ENCODE measurements at places on chromosomes 1 and 21.

- DNase-seq: no peak
Measured at GRCh38 chr21:23045955-23046354, 2047.7 kb downstream of the NCAM2 start.

GRCh38 chr1:207747627-207748492, 4.0 kb upstream of the CD46 start:
- DNase-seq: no peak

DNA sequence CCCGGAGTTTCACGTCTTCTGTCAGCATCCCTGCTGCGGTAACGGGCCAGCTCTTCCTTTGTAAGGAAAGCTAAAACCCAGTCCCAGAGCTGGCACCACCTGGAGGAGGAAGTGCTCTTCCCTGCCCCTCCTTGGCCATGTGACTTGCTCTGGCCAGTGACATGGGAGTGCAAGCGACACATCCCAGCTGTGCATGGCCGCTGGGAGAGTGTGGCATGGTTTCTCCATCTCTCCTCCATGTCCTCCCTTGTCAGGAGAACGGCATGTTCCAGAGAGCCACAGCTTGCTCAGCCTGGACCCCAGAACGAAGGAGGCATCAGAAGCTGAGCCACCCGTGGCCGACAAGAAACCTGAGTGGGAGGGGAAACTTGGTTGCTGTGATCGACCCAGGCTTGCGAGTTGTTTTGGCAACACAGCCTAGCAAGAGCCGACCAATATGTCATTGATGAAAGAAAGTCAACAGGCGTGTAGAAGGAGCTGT, 2.7 kb upstream of the PRXL2B start:
- peak; percentile 54 for DNase-seq

GRCh38 chr1:159023723-159024122, 14.0 kb downstream of the IFI16 start:
- no peak for DNase-seq

DNA sequence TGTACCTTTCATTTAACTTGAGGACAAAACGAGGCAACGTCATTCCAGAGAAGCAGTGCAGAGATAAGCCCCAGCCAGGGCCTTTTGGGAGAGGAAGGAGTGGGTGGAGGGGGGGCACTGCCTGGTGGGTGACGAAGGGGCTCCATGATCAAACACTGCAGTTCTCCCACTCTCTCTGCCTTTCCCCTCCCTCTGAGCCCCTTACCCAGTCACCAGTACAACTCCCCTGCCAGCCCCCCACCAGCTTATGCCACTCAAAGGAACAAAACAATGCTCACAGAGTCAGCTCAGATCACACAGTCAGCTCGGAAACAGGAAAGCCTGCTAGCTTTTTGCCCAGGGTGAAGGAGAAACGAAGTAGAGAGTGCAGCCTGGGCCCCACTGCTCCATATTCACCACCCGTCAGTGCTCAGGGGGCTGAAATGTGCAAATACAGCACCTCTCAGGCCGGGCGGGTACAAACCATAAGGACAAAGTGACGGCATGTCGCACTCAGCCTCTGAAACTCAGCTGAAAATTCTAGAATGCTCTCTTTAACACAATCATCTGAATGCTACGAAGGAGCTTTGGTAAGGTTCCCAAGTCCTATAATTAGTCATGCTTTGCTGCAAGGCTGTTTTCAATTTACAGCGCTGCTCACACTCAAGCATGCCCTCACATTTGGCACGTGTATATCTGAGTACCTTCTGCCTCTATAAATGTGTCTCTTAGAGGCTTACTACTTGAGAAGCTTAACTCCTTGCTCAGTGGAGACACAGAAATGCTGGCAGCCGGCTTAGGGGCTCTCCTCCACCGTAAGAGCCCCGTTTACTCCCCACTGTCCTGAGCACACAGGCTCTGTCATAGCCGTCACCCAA, 65.8 kb upstream of the RAB4A start:
- DNase-seq: peak; percentile 87

All from NCI-H524 (cell line).